Stimulated activated CD4-positive, alpha-beta T cell treated with anti-CD3 and anti-CD28 coated beads, TNF-alpha, amount 100 ng/mL, for 4 hours (primary cell): ENCODE measurements at places on chromosomes 1 and 21.

GRCh38 chr1:2044510-2045319 lies 5.5 kb upstream of the PRKCZ start:
- DNase-seq: peak; percentile 61

GRCh38 chr1:195218428-195219212 lies 1389.6 kb downstream of the KCNT2 start:
- DNase-seq: no peak

DNA sequence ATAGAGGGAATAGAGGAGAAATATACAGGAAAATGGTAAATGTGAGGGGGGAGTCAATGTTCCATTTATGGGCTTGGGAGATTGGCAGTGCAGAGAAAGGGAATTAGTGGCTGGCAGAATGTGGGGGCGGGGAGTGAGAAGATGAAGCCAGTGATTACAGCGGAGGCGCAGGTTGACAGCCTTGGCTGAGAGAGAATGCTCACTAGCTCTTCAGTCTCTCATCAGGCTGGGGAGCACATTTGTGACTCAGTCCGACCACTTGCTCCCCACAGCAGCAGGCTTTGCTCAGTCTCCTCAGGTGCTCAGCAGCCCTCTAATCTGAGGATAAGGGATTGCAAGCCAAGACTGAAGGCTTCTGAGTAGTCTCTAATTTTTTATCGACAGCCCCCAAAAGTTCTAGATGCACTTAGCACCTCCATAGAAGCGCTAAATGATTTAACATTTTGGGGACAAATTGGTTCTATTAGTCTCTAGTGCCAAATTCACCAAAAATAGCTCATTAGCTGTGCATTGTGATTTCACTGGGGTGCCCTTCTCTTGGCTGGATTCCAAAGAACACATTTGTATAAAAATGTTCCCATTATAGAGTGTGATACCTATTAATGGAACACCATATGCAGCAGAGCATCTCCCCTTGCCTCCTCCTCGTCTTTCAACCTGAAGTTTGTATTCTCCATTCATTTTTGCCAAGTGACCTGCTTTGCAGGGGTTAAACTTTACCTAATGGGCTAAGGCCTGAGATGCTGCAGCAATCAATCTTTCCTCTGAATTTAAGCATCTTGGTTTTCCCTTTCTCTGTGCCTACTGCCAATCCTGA lies 191.8 kb downstream of the ZNF326 start:
- DNase-seq: no peak

DNA sequence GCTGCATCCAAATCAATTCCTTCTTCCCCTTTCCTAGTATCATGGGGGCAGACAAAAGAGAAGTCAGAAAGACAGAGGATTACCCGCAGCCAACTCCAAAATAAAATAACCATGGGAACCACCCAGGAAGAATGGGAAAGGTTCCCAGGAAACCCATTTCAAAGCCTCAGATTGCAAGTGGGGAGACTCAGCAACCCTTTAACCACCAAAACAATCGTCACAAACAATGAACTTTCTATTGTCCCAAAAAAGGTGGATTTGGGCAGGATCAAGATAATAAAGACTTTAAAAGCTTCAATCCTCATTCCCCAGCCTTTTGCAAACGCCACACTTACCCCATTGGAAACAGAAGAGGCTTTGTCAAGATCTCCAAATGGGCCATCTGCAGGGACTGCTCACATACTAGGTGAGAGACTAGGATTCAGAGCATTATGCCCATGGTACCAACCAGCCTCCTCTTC lies 5.1 kb downstream of the TIAM1 start:
- DNase-seq: no peak

DNA sequence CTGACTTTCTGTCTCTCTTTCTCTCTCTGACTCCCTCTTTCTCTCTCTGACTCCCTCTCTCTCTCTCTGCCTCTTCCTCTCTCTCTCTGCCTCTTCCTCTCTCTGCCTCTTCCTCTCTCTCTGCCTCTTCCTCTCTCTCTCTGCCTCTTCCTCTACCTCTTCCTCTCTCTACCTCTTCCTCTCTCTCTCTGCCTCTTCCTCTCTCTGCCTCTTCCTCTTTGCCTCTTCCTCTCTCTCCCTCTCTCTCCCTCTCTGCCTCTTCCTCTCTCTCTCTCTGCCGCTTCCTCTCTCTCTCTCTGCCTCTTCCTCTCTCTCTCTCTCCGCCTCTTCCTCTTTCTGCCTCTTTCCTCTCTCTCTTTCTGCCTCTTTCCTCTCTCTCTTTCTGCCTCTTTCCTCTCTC lies 18.6 kb upstream of the ANKRD45 start:
- no peak for DNase-seq

GRCh38 chr1:154404511-154404931 lies 622 bp upstream of the IL6R start:
- DNase-seq: no peak

- DNase-seq: no peak
These were observed 74.7 kb downstream of the AJAP1 start for GRCh38 chr1:4729090-4729471.

- no peak for DNase-seq
These were observed 552 bp downstream of the UBR4 start for GRCh38 chr1:19209439-19209989.

- DNase-seq: no peak
These were observed 160.0 kb downstream of the PRDM2 start for GRCh38 chr1:13860031-13860430.

DNA sequence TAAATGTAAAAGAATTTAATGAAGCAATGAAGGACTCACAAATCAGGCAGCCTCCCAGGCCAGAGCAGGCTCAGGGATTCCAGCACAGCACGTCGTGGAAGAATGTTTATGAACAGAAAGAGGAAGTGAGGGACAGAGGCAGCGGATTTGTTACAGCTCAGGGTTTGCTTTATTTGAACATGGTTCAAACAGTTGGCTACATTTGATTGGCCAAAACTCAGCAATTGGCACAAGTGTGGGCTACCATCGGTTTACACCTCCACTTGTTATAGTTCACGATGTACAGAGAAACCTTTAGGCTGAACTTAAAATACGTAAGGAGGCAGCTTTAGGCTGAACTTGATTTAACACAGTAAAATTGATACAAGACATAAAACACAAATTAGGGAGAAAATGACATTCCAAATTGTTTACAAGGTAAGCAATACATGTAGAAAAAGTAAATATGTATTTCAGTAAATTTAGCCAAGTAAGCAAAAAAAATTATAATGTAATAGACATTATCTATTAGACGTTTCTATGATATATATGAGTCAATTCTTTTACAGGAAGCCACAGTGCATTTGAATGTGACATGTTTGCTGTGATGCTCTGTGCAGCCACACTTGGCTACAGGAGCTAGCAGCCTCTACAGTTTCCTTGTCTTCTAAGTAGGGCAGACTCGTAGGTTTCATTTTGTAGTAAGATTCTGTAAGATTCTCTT lies 126.5 kb downstream of the ADSS2 start:
- DNase-seq: no peak

DNA sequence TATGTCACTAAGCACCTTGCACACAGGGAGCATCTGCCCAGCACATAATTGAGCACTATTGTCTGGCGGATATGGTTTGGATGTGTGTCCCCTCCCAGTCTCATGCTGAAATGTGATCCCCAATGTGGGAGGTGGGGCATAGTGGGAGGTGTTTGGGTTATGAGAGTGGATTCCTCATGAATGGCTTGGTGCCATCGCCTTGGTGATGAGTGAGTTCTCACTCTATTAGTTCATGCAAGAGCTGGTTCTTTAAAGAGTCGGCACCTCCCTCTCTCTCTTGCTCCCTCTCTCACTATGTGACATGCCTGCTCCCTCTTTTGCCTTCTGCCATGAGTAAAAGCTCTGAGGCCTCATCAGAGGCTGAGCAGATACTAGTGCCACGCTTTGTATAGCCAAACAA lies 9.5 kb downstream of the CTSK start:
- DNase-seq: no peak

GRCh38 chr1:92638498-92638897 lies 146.4 kb downstream of the EVI5 start:
- no peak for DNase-seq

DNA sequence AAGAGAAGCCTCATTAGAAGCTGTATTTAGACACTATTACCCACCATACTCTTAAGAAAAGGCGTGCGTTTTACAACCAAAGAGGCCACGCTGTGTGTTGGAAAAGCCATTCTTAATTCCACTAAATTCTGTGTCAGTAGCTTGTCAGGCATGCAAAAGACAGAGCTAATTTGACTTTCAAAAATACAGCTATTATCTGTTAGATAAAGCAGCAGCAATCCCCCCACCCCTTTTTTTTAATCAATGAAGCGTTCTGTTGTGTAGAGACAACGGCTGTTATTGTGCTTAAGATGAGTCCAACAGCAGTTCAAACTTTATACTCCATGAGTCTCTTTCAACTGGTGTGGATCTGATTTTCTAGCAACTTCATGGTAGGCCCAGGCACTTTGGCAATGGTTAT lies 43.5 kb downstream of the PLA2G4A start:
- no peak for DNase-seq

GRCh38 chr1:109863667-109864046 lies 47.0 kb upstream of the CSF1 start:
- DNase-seq: no peak

DNA sequence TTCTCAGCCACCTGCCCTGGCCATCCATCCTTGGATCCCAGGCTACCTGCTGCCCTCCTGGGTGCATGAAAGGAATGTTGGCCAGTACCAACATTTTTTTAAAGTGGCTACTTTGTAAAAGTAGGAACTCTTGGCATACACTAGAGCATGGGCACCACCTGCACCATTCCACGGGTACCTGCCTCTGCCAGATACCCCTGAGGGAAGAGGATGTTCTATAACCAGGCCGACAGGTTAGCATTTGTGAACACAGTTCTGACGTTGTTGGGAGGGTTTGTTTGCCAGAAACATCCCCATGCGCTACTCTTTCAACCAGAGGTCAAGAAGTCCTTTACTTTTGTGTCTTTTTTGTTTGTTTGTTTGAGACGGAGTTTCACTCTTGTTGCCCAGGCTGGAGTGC lies 43.0 kb downstream of the EVA1C start:
- DNase-seq: no peak

DNA sequence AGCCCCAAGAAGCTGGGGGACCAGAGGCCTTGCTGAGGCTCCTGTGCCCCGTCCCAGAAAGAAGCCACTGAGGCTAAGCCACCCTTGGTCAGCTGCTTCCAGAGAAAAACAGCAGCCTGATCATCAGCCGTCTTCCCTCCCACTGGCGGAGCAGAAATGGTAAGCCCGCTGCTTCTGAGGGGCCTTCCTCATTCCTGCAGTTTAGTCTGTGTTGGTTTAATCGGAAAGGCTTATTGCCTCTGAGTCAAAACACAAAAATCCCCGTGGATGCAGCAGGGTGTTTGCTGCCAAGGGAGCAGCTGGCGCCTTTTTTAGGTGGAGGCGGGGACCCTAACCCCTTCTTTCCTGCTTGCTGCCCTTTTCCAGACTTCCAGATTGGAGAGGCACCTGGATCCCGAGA lies 33.9 kb downstream of the SPSB1 start:
- no peak for DNase-seq

DNA sequence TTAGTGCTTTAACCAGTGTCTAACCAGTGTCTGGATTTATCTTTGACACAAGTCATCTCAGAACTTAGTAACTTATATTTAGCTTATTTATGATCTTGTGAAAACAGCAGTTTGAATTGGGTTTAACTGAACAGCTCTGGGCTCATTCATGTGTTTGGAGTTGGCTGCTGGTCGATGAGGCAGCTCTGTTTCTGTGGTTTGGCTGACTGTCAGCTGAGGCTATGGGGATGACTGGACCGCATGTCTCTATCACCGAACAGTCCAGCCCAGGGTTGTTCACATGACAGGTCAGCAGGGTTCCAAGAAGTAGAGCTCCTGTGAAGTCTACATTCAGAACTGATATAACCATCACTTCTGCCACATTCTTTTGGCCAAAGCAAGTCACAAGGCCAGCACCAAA lies 29.1 kb upstream of the C21orf91 start:
- no peak for DNase-seq

- DNase-seq: no peak
These were observed 327 bp downstream of the LRRC40 start for GRCh38 chr1:70205071-70205433.

DNA sequence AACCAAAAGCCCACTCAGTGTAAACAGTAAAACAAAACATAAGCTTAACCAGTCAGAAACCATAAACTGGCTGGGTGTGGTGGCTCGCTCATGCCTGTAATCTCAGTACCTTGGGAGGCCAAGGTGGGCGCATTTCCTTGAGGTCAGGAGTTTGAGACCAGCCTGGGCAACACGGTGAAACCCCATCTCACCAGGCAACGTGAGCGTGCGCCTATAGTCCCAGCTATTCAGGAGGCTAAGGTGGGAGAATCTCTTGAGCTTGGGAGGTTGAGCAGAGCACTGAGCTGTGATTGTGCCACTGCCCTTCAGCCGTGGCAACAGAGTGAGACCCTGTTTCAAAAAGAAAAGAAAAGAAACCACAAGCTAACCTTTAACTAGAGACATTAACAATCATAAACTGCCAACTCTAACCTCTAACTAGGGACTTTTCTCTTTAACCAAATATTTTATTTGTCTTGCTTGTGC lies 13.1 kb upstream of the PRRC2C start:
- no peak for DNase-seq

- no peak for DNase-seq
These were observed 13.9 kb downstream of the S1PR1 start for GRCh38 chr1:101250656-101251272.

GRCh38 chr1:24117722-24118409 lies 5.9 kb upstream of the MYOM3 start:
- no peak for DNase-seq

DNA sequence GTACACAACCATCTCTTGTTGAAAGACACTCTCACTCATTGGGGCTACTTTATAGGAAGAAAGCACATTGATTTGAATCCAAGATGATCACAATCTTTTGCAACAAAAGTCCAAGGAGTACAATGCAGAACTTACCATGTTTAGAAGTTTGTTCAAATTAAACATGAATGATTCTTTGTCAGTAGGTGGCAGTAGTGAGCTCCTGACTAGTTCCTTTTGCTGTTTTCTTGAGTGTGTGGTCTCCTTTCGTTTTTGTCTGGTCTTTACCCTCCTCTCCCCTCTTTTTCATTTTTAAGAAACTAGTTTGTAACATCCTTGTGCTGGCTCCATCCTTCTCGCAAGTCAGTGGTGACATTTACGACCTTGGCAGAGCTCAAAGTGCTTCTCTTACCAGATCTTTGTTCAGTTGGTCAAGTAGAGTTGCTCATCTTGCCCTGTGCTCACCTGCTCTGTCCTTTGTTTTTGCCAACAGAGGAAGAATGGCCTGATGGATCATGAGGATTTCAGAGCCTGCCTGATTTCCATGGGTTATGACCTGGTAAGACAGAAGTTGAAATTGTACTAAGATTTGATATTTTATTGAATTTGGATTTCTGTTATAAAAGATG lies 35.7 kb upstream of the MTR start:
- no peak for DNase-seq
